ENCODE measurements at places on chromosomes 2 and 18.

GRCh38 chr18:61612517-61612916 lies 279.3 kb downstream of the CDH20 start:
- peak; percentile 87 for DNase-seq

- DNase-seq = no peak
Measured at GRCh38 chr2:160305081-160305750, 105.1 kb upstream of the ITGB6 start.

- DNase-seq = peak; percentile 91
Measured at GRCh38 chr2:3430740-3431490, 51.4 kb downstream of the TRAPPC12 start.

GRCh38 chr18:7743256-7743655 lies 176.1 kb downstream of the PTPRM start:
- DNase-seq = no peak

DNA sequence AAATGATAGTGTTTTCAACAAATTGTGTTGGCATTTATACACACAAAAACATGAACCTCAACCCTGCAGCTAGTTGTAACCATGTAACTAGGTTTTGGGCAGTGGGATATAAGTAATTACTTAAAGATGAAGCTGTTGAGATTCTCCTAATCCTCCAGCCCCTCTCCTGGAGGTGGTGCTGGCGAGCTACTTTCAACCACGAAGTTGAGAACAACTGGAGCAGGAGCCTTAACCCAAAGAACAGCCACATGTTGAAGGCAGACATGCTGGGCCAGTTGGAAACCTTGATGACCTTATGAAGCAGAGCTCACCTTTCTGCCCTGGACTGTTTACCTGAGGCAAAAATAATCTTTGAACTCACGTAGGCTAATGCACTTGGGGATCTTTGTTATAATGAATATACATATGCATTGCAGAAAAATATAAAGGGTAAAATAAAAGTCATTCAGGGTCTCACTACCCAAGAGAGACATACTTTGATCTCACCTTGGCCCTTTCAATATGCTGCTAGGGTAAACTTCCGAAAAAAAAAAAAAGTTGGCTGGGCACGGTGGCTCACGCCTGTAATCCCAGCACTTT lies 89.6 kb upstream of the NPAS2 start:
- DNase-seq = peak; percentile 43

DNA sequence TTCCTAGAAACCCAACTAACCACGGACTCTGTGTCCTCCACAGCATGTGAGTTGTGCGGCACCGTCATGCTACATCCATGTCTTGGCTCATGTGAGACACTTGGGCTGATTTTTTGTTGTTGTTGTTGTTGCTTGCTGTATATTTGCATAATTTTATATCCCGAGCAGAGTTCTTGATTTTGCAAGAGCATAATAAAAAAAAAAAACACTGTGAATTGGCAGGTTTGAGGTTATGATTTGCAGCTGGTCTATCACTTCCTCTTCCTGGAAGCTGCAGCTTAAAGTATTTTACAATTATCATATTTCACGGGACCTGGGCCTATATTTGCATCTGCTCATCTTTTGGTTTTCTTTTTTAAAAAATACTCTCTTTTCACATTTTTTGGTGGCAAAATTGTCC lies 142.3 kb upstream of the NRP2 start:
- DNase-seq = no peak

GRCh38 chr2:186455613-186456012 lies 30.4 kb upstream of the ZC3H15 start:
- DNase-seq = peak; percentile 88

- no peak for DNase-seq
Measured at GRCh38 chr2:505941-506340, 171.3 kb downstream of the TMEM18 start.

DNA sequence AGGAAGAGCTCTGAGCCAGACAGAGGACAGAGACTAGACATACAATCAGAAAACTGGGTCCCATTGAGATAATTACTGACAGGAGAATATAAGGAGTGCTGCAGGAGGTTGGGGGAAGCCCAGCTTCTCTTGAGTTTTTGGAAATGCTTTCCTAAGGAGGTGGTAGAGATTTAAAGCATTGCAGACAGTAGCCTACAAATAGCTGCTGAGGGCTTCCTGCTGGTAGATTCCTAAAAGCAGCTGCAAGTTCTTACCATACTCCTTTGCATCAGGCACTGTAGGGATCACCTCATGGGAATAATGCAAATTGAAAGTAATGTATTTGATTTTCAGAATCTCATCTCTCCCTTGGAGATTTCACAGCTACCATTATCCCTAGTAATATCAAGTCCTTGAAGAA lies 902.6 kb upstream of the GCFC2 start:
- DNase-seq = no peak

- no peak for DNase-seq
Measured at GRCh38 chr2:135786823-135787222, 45.2 kb downstream of the UBXN4 start.

- no peak for DNase-seq
Measured at GRCh38 chr2:128625421-128625820, 306.8 kb upstream of the HS6ST1 start.

GRCh38 chr2:100563407-100564247 lies 834 bp downstream of the PDCL3 start:
- DNase-seq = peak; percentile 75

DNA sequence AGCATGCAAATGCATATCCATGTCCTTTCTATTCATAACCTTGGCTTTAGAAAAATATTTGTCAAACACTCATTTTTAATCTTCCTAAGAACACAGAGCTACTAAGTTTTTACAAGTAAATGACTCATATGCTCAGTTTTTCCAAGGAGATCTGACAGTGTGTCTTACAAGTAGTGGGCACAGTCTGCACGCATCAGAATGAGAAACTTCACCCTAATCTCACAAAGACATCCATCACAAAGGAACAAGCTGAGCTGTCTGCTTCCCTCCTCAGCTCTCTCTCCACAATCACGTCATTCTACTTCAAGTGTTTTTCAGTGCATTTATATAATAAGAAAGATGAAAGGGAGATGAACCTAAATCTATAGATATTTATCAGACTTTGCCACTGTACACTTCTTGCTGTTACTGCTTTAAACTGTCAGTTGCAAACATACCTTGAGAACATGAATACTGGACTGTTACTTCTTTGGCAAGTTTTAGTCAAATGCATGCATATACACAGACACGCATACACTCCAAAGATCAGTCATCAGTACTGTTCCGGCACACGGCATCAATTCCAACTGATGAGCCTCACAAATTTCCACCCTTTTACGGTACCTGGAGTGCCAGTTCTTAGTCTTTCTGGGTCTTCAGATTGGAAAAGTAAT lies 75.7 kb downstream of the RBMS1 start:
- DNase-seq = no peak

- no peak for DNase-seq
Measured at GRCh38 chr2:218985021-218985324, at the start of gene FEV. Gene FEV (minus strand): TSS chr2:218985184. CDS start chr2:218985075, 109 bp downstream.

DNA sequence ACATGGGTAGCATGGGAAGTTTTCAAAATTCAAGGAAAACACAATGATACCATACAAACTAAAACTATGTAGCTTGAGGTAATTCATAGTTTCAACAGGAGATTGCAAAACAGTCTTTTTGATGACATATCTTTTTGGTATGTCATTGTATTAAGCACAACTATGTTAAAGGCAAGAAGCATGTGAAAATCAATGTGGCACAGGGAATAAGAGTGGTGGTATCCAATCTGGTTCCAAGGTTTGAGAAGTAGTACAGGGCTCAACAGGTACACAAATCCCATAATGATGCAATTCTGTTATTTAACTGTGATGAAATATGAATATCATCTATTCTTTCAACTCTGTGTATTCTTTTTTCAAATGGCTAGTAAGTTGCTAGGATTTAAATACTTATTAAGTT lies 16.4 kb upstream of the DLX2 start:
- no peak for DNase-seq

- DNase-seq = no peak
Measured at GRCh38 chr2:215537611-215538010, 101.7 kb upstream of the FN1 start.

DNA sequence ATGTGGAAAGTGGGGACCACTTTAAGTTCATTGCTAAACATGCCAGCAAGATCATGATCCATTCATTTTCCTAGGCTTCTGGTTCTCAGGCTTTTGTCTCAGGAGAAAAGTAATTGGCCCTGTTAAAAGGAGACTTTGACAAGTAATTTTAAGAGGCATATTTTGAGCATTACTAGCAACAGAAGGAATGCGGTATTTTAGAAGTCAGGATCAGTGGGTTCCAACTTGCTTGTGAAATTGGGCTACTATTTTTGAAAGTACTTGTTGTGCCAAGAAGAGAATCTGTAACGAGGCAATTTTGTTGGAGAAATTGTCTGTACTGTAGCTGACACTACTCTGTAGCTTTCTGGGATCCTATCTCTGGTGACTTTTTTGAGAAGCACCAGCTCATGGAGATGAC lies 59.4 kb downstream of the CERS6 start:
- DNase-seq = no peak

DNA sequence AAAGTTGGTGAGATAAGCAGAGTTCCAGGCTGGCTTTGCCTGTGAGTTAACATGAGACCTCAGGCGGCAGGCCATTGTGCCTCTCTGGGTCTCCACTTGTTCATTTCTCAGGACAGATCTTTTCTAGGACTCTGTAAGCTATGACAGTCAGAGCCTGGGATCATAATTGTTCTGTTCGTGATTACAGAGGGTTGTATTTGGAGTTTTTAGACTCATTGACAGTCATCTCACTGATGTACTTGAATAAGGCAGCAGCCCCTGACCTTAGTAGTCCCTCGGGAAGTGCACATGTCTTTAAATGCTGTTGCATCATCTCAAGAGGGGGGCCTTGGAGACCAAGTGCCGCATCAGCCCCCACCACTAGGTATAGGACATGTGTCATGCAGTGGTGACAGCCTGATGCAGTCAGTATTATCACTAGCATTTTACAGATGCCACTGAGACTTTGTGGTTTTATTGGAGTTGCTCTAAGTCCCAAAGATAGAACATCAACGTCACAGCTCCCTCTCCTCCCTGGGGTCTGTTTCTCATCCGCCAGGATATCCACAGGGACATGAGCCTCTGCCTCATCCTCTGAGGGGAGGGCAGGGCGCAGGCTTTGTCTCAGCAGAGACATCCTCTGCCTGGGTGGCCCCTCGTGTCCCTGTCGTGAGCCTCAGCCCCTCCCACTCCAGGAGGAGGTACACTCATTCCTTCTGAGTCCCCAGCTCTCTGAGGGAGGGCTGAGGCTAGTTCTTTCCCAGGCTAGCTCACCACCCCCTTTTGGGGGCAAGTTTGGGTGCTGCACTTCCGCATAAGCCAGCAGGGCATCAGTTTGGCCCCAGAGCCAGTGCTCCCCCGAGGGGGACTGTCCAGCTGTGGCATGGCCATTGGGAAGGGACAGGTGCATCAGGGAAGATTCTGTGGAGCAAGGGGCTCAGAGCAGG lies 14.1 kb downstream of the GLI2 start:
- DNase-seq = no peak

GRCh38 chr2:2524348-2524941 lies 193.4 kb upstream of the MYT1L start:
- DNase-seq = peak; percentile 49

DNA sequence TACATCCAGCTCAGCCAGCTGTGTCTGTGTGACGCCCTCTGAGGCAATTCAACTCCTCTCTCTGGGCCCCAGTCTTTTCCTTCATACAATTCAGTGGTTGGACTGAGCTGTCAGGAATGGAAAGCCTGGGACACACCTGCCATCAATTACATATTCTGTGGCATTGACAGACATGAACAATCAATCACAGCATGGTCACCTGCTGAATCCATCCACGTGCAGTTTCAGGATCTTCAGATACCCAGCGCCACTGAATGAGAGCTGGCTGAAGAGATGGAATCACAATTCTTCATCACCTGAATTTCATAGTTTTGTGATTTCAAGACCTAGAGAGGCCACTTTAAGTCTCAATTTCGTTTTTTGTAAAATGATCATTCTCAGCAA lies 5.1 kb downstream of the ADRA2B start:
- no peak for DNase-seq

DNA sequence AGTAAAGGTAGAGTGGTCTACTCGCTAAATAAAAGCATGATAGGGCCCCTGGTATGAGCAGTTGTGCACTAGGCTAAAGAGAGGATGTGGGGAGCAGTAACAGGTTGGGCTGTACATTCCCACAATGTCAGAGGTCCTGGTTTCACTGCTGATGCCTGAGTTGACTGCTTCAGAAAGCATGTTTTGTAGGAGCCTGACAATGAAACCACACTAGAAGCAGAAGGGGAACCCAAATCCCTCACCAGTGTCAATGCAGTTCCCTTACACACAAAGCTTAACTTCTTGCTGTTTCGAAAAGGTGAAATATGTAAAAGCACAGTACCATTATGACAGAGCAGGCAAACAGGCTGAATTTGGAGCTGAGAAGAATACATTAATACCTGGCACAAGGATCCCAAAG lies 291.7 kb upstream of the KYNU start:
- no peak for DNase-seq

- DNase-seq = no peak
Measured at GRCh38 chr2:83113953-83114352, 1345.1 kb downstream of the SUCLG1 start.

GRCh38 chr2:78592491-78592890 lies 433.0 kb upstream of the REG3G start:
- DNase-seq = no peak

DNA sequence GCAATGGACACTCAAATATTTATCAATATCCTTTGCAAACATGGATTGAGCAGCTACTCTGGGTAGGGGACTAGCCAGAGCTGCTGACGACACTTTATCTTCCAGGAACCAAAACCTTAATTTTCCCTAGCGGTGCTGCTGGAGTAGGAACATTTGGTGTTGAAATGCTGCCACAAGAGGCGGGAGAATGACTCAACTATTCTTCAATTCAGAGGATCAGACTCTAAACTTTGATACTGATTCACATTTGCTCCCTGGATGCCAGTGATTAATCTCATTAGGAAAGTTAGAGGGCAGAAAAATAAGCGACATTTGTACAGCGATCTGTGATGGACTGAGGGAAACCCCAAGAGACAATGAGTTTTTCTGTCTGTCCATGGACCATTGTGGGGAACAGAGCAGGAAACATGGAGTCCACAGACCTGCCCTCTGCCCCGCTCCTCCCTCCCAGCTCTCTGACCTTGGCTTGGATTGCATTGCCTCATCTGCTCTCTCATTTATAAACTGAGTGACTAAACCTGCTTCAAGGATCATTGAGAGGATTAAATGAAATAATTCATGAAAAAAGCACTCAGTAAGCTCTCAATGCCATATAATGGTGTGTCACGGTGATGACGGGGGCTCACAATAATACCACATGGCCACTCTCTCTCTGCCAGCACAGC lies 12.6 kb upstream of the EPB41L3 start:
- DNase-seq = peak; percentile 33

DNA sequence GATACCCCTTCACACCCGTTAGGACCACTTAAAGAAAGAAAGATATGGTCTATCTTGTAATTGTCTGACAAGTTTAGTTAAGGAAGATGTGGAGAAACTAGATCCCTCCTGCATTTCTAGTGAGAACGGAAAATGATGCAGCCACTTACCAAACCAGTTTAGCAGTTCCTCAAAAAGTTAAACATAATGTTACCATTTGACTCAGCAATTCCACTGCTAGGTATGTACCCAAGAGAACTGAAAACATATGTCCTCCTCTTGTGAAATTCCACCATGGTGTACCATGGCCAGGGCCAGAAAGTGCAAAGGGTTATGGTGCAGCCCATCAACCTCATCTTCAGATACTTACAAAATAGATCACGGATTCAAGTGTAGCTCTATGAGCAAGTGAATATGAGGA lies 79.0 kb upstream of the ID2 start:
- no peak for DNase-seq

GRCh38 chr2:189379287-189379630 lies 62.0 kb upstream of the WDR75 start:
- DNase-seq = no peak

GRCh38 chr2:71727562-71727961 lies 274.2 kb downstream of the DYSF start:
- DNase-seq = no peak
